ENCODE measurements at places on chromosomes 2 and 18.

- DNase-seq: no peak
Observed at GRCh38 chr18:67901573-67901972, 385.1 kb upstream of the DSEL start.

DNA sequence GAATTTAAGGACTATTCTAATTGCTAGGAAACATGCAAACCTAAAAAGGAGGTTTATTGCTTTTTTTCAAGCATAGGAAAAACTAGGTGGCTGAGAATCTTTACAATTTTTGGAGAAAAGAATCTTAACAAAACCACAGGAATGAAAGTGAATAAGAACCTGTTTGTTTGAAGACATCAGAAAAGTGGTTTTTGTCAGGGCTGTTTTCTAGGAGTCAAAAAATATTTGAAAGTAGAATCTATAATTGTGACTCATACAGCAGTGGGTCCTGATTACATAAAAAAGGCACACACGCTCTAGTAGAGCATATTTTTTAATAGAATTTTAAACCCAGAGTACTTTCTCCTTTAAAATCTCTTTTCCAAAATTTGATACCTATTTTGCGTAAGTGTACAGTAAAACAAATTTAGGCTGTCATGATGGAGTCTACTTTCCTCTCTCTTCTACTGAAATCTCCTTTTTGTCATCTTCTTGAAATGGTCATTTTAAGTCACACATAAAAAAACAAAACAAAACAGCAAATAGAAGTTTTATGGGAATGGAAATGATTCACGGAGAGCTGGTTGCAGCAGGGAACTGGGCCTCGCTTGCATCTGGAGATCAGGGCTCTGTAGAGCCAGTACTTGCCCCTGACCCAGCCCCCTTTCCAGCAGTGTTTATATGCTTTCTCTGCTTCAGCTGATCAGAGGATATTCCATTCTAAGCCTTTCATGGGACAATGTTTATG, 59.1 kb upstream of the PELI1 start:
- DNase-seq: no peak

DNA sequence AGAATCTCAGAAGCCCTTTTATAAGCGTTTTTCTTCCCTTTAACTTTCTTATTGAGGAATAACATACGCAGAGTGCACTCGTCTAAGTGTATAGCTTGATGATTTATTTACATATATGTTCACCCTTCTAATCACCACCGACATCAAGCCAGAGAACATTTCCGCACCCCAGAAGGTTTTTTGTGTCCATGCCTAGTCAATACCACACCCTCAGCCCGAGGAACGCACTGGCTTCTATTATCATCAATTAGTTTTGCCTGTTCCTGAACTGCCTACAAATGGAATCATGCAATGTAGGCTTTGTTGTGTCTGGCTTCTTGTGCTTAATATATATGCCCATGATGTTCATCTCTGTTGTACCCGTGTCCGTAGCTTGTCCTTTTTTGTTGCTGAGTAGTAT, 27.7 kb downstream of the SDC1 start:
- no peak for DNase-seq

DNA sequence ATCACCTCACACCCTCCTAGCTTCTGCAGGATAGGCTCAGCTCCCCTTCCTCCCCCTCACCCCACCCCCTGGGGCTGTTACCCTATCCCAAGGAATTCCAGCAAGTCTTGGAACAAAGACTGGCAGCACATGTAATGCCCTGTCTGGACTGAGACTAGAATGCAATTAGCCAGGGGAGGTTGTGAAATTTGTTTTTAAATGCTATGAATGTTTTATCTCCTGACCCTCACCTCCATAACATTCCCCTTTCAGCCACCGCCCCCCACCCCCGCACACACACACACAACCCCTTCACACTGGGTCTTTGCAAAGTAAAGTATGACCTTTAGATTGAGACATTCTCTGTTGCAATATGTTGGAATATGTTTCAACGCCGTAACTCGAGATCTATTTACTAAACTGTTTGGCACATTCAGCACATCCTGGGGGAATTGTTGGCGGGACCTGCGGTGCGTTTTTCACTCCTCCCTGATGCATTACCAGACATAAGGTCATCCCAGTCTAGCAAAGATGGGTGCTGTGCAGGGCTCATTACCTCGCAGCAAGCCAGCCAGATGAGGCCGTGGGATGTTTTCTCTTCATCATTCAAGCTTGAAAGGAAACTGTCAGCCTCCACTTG, 290.7 kb upstream of the SLC14A2 start:
- no peak for DNase-seq

- DNase-seq: no peak
Observed at GRCh38 chr18:73288813-73289212, 421.0 kb upstream of the NETO1 start.
